Hepatocyte (in vitro differentiated cells): ENCODE measurements at places on chromosomes 4 and X. TPM values are rescaled to one million over a fixed set of nuclear protein-coding genes. Genes with fewer than 3 reads are reported as not detected.

DNA sequence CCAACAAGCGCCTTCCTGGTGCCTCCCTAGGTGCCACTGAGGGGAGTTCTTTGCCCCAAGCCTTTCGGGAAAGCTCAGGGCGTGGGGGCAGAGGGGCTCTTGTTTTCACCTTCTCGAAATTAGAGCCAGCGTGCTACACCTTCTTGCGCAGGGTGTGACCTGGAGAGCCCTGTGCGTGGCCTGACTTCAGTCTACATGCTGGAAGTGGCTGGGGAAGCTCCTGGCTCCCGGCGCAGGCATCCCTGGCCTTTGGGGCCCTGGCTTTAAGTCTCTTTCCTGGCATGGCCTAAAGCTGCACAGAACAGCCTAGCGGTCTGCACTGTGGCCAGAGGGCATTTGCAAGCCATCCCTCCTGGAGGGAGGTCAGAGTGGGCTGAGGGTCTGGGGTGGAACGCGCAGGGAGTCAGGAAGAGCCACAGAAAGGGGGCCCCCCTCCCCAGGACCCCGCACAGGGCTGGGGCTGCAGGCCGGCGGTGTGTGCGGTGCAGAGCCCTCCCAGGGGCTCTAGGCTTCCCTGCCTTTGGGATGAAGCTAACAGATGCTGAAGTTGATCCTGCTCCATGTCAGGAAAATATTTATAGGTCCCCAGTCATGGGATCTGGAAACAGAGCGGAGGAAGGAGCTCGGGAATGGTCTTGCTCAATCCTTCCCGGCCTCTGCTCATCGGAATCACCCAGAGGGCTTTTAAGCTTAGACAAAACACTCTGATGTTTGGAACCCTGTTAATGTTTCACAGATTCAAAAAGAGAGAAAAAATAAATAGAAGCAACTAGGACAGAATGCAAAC, 781 bp upstream of the SPON2 start:
- DNase-seq: peak; percentile 79

DNA sequence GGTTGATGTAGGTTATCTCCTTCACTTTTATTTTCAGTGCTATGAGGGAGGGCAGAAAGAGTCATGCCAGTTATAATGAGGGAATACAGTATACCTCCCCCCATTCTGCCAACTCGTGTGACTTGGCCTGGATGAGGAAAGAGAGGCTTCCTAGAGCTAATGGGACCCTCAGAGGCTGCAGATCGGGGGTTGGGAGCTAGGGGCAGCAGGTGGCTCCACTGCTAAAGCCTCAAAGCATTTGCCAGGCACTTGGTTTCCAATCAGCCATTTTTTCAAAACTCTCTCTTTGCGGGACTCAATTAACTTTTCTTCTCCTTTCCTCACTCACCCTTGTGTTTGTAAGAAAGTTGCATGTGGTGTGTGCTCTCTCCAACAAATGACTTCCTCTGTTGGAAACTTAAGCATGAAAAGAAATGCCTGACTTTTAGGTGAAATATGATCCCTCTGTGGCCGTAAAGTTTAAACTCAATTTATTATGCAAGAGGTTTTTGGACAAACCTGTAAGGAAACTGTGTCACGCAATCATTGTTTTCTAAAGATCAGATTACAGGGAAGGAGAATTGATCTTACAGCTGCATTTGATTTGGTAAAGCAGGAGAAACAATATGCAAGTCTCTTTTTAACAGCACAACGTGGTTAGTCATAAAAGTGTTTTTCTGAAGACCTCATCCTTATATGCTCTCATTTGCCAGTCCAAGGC, 7.0 kb downstream of the SFRP2 start:
- DNase-seq: no peak

The AMOT gene
- 93.3 and 94.6 TPM in 2 replicates for total RNA-seq

DNA sequence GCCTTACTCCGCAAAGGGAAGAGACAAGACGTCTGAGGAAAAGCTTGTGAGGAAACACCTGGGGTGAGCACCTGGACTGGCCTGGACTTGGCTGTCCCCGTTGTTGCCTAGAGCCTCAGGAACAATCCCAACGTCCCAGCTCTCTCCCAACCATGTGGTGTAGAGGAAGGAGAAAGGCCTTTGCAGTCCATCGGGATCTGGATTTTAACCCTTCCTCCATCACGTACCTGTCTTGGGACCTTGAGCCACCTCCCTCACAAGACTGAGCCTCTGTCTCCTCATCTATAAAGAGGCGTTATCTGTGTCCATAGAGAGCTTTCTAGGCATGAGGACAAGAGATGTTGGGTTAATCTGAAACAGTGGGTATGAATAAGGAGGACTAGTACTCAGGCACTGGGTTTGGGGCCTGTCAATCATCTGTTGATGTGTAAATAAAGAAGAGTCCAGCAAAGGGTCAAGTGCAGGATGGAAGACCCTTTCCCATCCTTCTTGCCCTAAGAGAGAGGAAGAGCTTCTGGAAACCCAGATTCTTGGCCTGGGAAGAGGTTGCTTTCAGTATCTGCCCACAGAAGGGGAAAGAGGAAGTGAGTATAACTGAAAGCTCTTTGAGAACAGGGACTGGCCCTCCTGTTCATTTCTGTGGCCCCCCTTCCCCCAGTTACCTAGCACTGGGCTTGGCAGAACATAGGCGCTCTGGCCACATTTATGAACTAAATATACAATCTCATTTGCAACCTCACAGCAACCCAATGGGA, 137.1 kb downstream of the PJA1 start:
- no peak for DNase-seq

- DNase-seq: peak; percentile 58
Measured at GRCh38 chrX:70998411-70999027, 67.6 kb upstream of the SLC7A3 start.

The POLN gene
- 2.0 and 3.9 TPM in 2 replicates for total RNA-seq

GRCh38 chrX:17039826-17040225, 93.4 kb downstream of the REPS2 start:
- no peak for DNase-seq

- no peak for DNase-seq
Measured at GRCh38 chrX:40207626-40208025, 109.9 kb upstream of the BCOR start.

DNA sequence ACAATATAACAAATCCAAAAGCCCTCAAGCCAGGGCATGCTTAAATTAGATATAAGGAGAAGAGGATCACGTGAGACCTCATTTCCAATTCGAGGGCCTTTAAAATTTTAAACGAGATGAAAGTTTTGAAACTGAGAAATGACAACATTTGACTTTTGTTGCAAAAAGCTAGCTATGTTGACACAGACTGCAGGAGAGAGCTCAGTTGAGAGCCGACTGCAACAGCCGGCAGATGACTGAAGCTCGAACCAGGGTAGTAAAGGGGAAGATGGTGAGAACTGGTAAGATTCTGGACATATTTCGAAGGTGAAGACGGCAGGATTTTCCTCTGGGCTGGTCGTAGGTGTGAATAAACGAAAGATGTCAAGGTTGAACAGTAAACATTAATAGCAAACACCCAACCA, 773 bp downstream of the PRMT9 start:
- DNase-seq: peak; percentile 41

GRCh38 chr4:165839615-165840333, 33.3 kb upstream of the TLL1 start:
- no peak for DNase-seq

- no peak for DNase-seq
Measured at GRCh38 chr4:68576272-68577125, at the start of gene UGT2B17. TSS of gene UGT2B17 (minus strand) at chr4:68576322. CDS start at chr4:68568484, 7,838 bp downstream.

DNA sequence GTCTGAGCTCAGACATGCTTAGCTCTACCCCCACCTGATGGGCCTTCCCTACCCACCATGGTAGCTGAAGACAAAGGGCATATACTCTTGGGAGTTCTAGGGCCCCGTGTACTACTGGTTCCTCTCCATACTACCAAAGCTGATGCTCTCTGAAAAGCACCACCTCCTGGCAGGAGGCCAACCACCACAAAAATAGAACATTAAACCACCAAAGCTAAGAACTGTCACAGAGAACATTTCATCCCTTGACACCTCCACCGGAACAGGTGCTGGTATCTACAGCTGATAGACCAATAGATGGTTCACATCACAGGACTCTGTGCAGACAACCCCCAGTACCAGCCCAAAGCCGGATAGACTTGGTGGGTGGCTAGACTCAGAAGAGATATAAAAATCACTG, 13.4 kb downstream of the EDA2R start:
- no peak for DNase-seq

GRCh38 chrX:17474892-17475291, 99.9 kb downstream of the NHS start:
- DNase-seq: no peak

DNA sequence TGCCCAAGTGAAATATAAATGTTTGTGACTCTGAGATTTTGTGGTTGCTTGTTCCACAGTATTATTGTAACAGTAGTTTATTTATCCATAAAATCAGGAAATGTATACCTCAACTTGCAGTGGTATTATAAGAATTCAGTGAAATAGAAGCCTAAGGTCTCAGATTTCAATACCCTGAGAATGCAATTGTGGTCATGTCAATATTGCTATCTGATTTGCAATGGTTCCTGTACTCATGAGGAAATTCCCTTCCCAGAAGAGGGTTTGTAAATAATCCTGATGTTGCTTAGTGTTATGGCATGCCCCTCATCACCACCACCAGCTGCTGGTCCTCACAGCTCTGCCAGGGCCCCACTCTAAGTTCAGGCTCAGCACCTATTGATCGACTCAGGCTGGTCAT, 67.8 kb downstream of the SLC34A2 start:
- no peak for DNase-seq

- DNase-seq: no peak
Measured at GRCh38 chr4:156790866-156791265, 180.7 kb downstream of the PDGFC start.

The FRMD7 gene
- total RNA-seq: not detected in 2 replicates

GRCh38 chrX:38311743-38312142, 15.6 kb downstream of the RPGR start:
- no peak for DNase-seq

GRCh38 chrX:16807976-16808542, 21.8 kb downstream of the TXLNG start:
- DNase-seq: peak; percentile 70

- no peak for DNase-seq
Measured at GRCh38 chr4:187887906-187888305, 107.7 kb upstream of the ZFP42 start.

GRCh38 chr4:135185256-135185655, 983.7 kb upstream of the PABPC4L start:
- no peak for DNase-seq

DNA sequence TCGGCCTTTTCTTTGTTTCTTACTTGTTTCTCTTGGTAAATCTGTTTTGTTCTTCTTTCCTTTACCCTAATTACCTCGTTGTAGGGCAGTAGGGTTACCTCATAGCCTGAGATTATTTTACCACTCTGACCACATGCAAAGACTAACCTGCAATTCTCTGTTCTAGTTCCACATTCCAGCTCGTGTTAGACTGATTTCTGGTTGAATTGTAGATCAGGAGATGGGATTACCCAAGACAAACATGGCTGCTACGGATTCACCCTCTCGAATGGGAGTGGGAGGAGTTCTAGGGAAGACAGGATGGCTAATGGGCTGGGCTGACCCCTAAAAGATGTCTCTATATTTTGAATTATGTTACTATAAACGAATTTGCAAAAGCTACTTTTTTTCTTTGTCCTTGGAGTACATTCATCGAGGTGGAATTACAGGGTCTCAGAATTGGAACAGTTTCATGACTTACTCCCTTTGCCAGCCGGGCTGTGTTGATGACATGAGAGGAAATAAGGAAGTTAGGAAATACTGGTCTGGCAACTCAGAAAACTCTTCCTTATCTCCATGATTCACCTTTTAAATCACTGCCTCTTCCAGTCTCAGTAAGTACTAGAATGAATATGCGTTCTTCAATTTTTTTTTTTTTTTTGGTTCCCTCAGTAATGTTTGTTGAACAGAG, 36.7 kb upstream of the FBXW7 start:
- peak; percentile 73 for DNase-seq

DNA sequence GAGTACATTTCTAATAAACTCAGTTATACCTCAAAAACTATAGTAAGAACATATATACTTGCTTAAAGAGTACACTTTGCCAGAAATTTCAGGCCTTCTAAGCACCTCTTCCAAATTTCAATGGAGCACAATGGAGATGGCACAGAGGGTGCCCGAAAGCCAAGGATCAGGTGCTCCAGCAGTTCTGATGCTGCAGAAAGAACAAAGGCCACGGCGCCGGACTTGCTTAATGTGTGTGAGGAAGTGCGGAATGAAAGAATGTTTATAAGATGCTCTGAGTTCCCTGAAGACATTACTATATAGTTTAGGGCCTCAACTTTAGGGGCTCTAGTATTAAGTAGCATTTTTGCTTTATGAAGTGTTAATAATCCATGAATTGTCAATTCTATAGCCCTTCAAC, 44.3 kb downstream of the GASK1B start:
- DNase-seq: no peak

DNA sequence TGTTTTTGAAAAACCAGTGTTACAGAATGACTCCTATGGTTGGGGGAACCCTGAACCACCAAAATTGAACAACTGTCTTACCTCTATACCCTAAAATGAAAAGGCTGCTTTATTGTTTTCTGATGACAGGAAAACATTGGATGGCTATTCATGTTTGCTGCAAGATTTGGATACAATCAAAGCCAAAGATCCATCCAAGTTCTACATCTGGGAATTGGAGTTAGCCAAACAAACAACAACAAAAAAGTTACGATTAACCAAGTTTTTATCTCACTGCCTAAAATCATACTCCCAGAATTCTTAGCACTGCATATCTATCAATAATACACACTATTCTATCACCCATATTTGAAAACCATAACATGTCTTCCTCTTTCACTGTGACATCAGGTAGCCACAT, 349.7 kb upstream of the SLC7A11 start:
- no peak for DNase-seq

The CDKL2 gene
- 0.20 and 0.83 TPM in 2 replicates for total RNA-seq

The SPANXN4 gene
- not detected in 2 replicates for total RNA-seq

GRCh38 chr4:74618659-74619058, 173.7 kb downstream of the AREG start:
- no peak for DNase-seq

- DNase-seq: no peak
Measured at GRCh38 chrX:123788744-123789143, 55.9 kb upstream of the THOC2 start.

- peak; percentile 29 for DNase-seq
Measured at GRCh38 chr4:182770259-182770995, 146.8 kb downstream of the DCTD start.

The TKTL2 gene
- total RNA-seq: not detected in 2 replicates

The SMARCA1 gene
- total RNA-seq: 118 and 119 TPM in 2 replicates

The EVC gene
- 8.6 and 13.2 TPM in 2 replicates for total RNA-seq

GRCh38 chr4:108355902-108356535, 187.3 kb upstream of the LEF1 start:
- DNase-seq: no peak
